ENCODE measurements at places on chromosomes 1 and 21.

DNA sequence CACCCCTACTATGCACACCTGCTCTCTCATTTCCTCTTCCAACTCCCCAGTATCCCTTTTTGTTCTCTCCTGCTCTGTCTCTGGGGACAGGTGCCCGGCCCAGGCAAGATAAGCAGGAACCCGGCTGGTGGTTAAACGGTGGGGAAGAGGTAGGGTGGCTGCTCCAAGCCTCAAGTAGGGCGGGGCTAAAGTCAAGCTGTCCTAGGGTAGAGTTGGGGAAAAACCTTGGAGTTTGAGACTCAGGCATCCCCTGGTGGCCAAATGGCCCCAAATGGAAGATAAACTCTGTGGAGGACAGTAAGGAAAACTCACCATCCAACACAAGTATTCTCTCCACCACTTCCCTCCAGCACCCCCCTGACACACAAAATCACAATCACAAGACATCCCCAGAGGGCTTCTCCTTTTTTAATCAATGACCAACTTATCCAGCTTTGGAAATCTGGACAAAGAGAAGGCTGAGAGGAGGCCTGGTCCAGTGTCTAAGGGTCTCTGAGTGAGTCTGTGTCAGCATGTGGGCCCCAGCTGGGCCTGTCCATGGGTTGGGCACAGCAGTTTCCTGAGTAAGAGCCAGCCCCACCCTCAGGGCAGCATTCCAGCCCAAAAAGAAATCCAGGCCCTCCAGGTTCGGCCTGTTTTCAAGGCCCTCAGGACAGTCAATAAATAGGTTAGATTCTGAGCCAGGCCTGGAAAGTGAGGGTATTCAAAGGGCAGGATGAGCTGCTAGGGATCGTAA is 9.8 kb downstream of the POMGNT1 start:
- DNase-seq = no peak

DNA sequence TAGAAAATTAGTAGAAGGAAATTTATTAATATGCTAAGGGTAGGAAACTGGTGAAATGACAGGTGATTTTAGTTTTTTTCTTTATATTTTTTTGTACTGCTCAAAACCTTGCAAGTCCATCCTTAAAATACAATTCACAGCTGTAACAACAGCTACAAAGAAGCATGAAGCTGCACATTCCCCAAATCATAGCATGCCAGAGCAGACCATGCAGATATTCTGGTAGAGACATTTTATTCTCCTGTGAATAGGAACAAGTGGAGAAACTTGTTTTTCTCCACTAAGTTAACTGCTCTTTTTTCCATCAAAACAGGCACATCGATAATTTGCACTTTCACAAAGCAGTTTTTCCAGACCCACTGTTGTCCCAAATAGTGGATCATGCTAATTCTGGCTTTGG is 1125.7 kb downstream of the BRINP3 start:
- no peak for DNase-seq

GRCh38 chr1:214494706-214495105 is 56.7 kb downstream of the PTPN14 start:
- DNase-seq = no peak

DNA sequence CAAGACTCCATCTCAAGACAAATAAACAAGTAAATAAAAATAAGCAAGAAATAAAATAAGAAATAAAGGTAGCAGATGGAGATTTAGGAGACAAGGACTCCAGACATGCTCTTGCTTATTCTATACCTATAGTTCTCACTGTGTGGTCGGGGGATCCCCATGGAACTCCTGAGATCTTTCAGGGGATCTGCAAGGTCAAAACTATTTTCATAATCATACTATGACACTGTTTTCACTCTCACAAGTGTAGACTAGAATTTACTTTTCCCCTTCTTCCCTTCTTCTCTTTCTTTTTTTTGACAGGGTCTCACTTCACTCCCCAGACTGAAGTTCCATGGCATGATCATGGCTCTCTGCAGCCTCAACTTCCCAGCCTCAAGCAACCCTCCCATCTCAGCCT is 29.8 kb upstream of the NLRP3 start:
- no peak for DNase-seq

DNA sequence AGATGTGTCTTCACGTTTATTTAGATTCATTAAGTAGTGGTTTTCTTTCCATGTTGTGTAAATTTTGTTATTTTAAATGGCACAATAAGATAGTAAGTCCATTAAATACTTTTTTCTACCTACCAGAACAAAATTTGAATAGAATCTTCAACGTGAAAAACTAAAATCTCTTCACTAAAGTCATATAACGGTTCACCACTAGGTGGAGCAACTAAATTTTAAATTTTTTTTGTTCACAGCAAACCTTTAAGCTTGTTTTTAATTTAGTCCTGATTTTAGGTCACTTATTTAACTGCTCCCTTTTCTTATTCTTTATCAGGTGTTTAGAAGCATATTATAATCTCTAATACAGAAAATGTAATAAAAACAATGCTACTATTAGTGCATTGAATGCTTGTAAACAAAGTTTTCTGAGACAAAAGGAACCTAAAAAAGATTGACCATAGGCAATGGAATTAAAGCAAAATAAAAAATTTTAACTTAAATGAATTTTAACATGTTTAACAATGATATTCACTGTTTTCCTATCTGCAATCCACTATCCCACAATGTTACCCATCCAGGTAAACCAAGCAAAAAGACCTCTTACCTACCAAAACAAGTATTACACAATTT is 28.3 kb upstream of the PKN2 start:
- no peak for DNase-seq

- DNase-seq = no peak
Measured at GRCh38 chr1:6867729-6868659, 82.7 kb downstream of the CAMTA1 start.

- DNase-seq = no peak
Measured at GRCh38 chr1:157347506-157347905, 204.8 kb downstream of the FCRL5 start.

- no peak for DNase-seq
Measured at GRCh38 chr21:28769683-28770082, 223.0 kb downstream of the LTN1 start.

DNA sequence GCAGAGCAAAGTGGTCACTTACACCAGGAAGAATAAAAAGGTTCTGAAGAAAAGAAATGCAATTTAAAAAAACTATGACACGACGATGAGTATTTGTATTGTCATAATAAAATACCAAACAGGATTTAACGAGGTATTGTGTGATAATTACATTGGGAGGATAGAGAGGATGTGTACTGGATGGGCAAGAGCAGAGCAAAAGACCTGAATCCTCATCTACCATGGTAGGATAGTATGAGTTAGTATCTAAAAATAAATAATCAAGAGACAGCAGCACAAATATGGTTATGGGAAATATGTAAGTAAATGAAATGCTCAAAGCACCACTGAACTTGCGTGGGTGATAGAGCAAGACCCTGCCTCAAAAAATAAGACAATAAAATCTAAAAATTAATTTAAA is 162.6 kb downstream of the CDC42BPA start:
- no peak for DNase-seq
